ENCODE measurements at places on chromosomes 3 and 15. TPM values are rescaled to one million over a fixed set of nuclear protein-coding genes. Genes with fewer than 3 reads are reported as not detected.

Gene MCF2L2
- 7.3 TPM for total RNA-seq

Gene SUSD5
- not detected for total RNA-seq

Gene CHST13
- total RNA-seq = 0.23 TPM

Gene NLGN1
- not detected for total RNA-seq

Gene FAM240A
- total RNA-seq = not detected

Gene TP63
- total RNA-seq = 0.55 TPM

Gene GOLGA8S
- 0.30 TPM for total RNA-seq

Gene GOLGA8J
- total RNA-seq = not detected

Gene GOLGA8M
- 2.9 TPM for total RNA-seq

Gene TTC23
- 0.67 TPM for total RNA-seq

Gene HYAL1
- total RNA-seq = 0.38 TPM

Gene ARRDC4
- 0.83 TPM for total RNA-seq

Gene PODXL2
- total RNA-seq = 3.3 TPM

Gene CPN2
- not detected for total RNA-seq

Gene CPEB1
- 0.38 TPM for total RNA-seq

Gene ITIH1
- total RNA-seq = not detected

Gene CTXN2
- total RNA-seq = not detected

Gene CCR5
- 6.8 TPM for total RNA-seq
